AG10803 (cell line): ENCODE measurements at places on chromosomes 1 and 21.

DNA sequence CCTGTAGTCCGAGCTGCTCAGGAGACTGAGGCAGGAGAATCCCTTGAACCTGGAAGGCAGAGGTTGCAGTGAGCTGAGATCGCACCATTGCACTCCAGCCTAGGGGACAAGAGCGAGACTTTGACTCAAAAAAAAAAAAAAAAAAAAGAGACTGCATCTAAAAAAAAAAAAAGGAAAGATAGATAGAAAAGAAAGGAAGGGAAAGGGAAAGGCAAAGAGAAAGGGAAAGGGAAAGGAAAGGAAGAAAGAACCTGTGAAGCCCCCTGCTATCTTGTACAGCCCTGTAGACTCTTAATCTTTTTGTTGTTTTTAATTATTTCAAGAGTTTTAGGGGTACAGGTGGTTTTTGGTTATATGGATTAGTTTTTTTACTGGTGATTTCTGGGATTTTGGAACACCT is 46.0 kb upstream of the MUTYH start:
- DNase-seq: no peak

DNA sequence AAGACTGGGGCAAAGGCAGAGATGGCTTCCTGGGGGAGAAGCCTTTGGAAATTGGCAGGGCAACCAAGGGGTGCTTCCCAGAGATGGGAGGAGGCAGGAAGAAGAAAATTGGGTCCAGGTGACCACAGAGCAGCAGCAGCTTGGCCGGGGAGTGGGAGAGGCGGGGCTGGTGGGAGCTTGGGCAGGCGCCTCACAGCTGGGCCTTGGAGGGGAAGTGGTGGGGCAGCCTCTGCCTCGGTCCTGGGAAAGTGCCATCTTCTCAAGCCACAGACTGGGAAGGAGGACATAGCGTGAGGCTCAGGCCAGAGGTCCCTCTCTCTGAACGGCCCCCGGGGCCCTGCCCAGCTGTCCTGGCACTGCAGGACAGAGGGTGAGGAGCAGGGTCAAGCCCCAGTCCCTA is 24.0 kb upstream of the WASF2 start:
- peak; percentile 57 for DNase-seq

DNA sequence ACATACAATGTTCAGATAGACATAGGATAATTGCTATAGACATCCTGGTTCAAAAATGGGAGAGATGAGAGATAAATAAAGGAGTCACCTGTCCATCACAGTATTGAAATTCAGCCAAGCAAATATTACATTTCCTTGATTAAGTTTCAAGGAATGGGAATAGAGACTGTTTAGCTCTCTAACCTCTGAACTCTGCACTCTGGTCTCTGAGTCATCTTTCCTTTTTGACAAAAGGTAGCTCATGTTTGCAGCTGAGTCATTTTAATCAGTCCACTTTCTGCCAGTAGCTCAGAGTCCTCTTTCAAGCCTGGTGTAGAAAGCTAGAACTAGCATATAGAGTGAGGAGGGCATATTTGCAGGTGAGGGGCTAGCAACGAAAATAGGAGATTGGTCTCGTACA is 51.4 kb upstream of the GJA8 start:
- no peak for DNase-seq

GRCh38 chr1:173344034-173344743 is 132.9 kb upstream of the PRDX6 start:
- no peak for DNase-seq

DNA sequence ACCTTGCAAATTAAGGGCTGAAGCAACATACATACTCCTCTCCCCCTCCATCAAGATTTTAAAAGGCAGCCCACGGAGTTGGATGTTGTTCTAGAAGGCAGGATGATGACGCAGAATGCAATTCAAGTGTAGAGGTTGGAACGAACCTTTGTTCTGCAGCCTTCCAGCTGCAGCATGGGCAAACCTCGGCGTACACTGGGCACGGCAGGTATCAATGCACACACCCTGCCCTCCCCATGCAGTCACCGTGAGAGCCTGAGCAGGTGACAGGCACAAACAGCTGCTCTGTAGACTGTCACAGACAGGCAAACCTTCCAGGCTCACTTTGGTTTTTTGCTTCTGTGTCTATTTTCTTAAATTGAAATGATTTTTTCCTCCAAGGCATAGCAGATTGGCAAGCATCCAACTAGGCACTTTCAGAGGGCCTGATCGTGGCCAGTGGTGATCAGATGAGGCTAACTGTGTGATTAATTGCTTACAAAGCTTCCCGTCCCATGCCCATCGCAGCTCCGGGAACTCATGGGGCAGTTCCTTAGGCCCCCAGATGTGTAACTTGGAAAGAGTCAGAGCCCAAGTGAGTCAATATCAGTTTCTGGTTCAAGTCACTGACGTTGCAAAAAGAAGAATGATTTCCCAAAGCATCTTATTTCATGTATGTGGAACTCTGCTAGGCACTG is 82.3 kb downstream of the ITPKB start:
- peak; percentile 87 for DNase-seq

DNA sequence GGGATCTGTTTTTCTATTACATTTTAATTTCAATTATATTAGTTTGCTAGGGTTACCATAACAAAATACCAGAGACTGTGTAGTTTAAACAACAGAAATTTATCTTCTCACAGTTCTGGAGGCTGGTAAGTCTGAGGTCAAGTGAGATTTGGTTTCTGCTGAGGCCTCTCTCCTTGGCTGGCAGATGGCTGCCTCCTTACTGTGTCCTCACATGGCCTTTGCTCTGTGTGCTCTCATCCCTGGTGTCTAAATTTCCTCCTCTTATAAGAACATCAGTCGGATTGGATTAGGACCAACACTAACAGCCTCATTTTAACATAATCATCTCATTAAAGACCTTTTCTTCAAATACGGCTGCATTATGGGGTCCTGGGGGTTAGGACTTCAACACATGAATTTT is 195.2 kb upstream of the CHODL start:
- DNase-seq: no peak

DNA sequence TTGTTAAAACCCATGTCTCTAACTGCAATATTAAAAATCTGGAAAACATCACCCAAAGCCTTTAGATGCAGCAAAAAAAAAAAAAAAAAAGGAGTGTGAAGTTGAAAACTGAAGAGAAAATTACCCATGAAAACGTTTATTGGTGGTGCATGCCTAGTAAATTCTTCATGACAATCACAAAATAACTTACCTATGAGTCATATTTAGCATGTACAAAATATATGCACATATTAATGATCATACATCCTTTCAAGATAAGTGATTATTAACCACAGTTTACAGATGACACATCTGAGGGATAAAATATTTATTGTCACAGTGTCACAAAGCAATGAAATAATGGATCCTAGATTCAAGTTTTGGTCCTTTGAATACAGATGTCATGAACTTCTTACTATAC is 505.2 kb upstream of the NR5A2 start:
- DNase-seq: peak; percentile 15

DNA sequence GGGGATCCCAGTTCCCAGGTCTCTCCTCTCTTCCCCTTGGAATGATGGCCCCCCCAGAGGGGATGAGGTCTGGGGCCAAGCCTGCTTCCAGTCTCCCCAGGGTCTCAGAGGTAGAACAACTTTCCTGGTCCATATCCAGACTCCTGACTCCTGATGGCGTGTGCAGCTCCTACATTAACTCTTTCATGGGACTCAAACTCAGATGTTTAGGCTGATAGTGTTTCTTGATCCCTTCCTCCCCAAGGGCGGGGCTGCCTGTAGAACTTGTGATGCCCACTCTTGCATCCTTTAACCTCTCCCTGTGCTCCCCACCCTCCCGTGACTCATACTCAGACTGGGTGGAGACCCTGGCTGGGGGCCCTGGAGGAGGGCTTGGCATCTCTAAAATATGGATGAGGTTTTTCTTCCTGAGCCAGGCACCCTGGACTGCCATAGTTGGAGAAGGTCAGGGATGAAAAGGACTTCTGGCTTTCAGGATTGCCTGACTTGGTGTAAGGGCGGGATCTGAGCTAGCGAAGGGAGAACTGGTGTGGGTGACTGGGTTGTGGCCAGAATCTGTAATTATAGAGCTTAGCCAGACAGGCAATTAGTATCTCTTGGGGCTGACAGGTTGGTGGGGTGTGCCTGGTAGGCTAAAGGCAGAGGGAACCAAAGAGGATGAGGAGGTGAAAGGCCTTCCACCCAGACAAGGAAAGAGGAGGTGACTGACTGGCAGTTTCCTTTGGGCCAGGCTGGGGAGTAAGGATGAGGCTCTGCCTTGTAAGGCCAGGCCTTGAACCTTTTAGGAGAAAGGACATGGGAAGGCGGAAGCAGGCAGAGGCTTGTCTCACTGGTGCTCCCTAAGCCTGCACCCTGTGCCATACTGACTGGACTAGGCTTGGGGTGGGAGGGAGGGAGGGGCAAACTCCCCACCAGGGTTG is 1.5 kb downstream of the ATP8B2 start:
- peak; percentile 91 for DNase-seq

DNA sequence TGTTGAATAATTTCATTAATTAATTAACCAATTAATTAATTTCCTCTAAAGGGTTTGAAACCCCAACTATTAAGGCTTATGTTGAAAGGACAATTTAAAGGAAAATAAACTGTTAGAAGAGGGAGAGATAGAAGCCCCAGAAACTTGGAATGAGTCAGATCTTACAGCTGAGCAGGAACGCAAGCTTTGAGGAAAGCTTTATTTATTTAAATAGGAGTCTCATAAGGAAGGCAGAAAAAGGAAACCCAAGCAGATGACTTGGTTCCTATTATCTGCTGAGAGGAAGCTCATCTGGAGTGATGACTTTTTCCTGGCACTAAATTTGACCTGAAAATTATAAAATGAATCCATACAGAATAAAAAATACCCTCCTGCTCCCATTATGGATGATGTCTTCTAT is 105.1 kb downstream of the ROR1 start:
- DNase-seq: no peak

GRCh38 chr1:223180731-223181321 is 37.8 kb upstream of the TLR5 start:
- DNase-seq: peak; percentile 85

DNA sequence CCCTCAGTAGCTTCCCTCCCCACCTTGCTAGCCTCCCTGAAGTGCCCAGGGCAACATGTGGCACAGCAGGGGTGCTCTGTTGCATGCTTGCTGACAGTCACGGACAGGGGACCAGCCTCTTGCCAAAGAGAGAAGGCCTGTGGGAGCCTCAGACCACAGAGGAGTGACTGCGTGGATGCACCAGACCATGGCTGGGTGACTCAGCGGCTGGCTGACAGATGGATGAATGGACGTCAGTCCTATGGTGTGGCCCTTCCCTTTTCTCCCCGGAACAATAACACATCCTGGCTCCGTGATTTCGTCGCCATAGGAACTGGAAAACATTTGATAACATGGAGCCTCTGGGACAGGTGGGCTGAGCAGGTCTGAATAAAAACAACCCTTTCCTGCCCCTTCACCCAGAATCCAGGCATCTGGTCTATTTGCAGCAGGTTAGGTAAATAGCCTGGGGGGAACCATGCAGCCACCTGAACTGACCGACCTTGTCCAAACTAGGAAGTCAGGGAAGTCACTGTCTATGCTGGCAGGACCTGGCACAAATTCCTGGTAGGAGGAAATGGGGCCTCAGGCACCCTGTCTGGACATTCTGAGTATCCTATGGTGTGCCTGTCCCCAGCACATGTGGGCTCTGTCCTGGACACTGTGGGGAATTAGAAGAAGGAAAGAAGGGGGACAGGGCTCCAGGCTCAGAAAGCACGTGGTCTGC is 53.3 kb downstream of the NENF start:
- DNase-seq: peak; percentile 88

- DNase-seq: no peak
These were observed 1.9 kb downstream of the S100A10 start for GRCh38 chr1:151991663-151992302.

- peak; percentile 90 for DNase-seq
These were observed 1369.1 kb upstream of the ADGRL4 start for GRCh38 chr1:80375662-80376061.
